Activated CD4-positive, alpha-beta T cell treated with anti-CD3 and anti-CD28 coated beads, Interleukin-2, amount 50 U/mL, for 1 hour (primary cell): ENCODE measurements at places on chromosomes 6 and 20.

DNA sequence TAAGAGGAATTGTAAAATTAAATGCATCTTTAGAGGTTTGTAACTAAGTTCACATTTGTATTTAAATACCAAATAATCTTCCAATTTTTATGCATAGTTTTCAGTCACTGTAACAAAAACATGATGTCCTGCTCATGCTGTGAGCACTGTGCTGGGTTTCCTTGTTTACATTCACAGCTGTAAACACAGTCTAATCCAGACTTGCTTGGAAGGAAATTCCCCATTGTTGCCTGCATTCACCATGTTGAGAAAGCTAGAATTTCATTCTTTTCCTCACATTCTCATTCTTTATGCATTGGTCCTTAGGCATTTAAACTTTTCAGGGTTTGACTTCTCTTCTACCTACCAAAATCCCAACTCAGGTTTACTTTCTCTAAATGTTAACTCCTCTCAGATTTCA lies 242.0 kb upstream of the TBX18 start:
- no peak for DNase-seq

DNA sequence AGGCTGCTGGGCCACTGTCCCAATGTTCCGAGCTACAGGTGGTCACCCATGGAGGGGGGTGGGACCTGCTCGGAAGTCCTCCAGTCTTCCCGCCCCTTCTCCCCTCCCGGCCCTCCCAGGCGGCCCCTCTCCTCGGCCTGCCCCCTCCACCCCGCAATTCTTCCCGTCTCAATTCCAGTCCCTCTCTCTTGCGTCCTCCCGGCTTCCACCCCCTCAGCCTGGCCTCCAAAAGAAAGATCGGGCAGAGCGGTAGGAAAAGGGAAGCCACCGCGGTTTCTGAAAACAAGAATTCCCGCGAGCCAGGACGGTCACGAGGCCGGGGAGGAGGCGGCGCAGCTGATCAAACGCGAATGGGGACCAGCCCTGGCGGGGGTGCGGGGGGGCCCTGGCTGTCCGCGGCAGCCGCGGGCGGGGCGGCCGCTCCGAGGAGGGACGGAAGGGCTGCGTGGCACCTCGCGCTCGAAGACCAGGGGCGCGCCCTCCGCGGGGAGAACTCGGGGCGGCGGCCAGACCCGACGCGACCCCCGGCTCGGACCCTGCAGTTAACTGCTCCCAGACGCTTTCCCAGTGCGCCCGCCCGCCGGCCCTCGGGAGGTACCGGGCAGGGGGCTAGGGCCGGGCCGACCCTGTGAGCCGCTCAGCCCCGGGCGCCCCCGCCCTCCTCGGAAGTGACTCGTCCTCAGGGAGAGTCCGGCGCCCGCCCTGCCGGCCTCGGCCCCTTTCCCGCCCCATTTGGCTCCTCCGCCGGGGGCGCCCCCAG lies 1.0 kb downstream of the PXDC1 start:
- DNase-seq: peak; percentile 5

DNA sequence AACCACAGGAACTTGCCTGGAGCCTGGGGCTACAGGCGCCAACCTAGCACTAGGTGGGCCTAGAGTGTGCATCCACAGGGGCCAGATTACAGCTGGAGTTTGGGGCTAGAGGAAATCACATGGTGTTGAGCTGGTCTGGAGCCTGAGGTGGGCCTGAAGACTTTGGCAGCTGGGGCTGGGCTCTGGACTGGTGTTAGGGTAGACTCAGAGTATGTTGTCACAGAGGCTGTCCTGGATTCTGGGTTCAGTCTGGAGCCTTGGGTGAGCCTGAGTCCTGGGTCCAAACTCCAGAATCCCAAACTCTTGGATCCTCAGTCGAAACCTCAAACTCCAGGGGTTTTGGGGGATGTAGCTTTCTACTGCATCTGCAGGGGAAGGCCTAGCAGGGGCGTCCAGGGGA lies 356.7 kb downstream of the FRK start:
- DNase-seq: no peak

DNA sequence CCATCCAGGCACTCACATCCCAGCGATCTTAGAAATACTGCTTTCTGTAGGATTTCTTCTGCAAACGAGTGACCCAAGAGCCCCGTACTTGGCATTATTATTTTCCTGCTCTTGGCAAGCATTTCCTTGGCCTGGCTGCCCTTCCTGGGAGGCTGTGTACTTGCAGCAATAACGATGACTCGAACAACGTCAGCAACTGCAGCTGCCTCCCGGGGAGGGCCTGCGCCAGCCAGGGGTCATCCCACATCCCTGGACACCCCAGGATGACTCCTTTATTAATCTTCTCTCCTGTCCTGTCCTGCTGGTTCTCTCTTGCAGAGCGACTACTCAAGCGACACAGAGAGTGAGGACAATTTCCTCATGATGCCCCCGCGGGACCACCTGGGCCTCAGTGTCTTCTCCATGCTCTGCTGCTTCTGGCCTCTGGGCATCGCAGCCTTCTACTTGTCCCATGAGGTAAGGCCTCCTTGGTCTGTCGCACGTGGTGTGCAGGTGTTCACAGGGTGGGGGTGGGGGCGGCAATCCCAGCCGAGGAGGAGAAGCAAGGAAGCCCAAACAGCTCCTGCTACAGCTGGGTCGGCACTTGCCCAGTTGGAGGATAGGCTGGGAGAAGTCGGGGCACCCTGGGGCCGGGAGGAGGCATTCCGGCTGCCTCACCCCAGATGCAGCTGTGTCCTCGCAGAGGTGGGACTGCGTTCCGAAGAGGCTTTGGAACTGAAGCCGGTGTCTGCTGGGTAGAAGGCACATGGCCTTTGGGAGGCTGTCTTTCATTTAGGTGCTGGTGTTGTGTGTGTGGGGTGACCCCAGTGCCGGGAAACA lies 115.3 kb downstream of the SYNDIG1 start:
- no peak for DNase-seq

GRCh38 chr20:25205277-25206062 lies 10.0 kb downstream of the ENTPD6 start:
- DNase-seq: no peak

GRCh38 chr6:87393026-87393622 lies 14.6 kb upstream of the CFAP206 start:
- DNase-seq: peak; percentile 8

GRCh38 chr6:38077488-38078030 lies 258.0 kb downstream of the ZFAND3 start:
- no peak for DNase-seq

- no peak for DNase-seq
Measured at GRCh38 chr6:45927421-45928320, 88.0 kb downstream of the CLIC5 start.

GRCh38 chr6:69622230-69622629 lies 174.6 kb downstream of the LMBRD1 start:
- no peak for DNase-seq

DNA sequence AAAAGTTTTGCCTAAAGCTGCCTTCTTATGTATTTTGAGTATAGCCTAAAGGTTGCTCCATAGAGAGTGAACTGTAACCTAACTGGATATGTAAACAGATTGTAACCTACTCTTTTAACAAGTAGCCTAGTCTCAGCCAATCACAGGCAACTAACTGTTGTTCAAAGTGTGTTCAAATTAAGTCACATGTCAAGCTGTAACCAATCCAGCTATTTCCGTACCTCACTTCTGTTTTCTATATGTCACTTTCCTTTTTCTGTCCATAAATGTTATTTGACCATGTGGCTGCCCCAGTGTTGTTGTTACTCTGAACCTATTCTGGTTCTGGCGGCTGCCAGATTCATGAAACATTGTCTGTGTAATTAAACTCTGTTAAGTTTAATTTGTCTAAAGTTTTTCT lies 47.4 kb upstream of the RNGTT start:
- DNase-seq: no peak

GRCh38 chr6:71589254-71589653 lies 297.1 kb upstream of the RIMS1 start:
- no peak for DNase-seq

- DNase-seq: no peak
Measured at GRCh38 chr6:126614642-126615504, 275.0 kb downstream of the CENPW start.

GRCh38 chr6:27755768-27756167 lies 156.4 kb downstream of the OR2B2 start:
- no peak for DNase-seq

GRCh38 chr20:17611290-17611539 lies 41.3 kb downstream of the DSTN start:
- DNase-seq: no peak

DNA sequence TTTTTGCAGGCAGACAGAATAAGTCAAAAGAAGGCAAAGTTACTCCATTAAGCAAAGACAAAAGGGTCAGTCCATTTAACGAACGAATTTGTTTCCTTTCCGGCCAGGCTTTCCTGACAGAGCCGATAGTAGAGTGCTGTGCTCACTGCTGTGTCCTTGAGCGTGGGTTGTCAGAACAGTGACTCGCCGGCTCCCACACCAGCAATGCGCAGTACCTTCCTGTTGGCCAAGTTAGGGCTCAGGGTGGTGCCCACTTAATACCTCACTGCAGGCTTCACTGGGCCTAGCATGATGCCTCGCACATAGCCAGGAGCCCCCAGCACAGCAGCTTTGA lies 294.7 kb downstream of the FOXC1 start:
- no peak for DNase-seq

DNA sequence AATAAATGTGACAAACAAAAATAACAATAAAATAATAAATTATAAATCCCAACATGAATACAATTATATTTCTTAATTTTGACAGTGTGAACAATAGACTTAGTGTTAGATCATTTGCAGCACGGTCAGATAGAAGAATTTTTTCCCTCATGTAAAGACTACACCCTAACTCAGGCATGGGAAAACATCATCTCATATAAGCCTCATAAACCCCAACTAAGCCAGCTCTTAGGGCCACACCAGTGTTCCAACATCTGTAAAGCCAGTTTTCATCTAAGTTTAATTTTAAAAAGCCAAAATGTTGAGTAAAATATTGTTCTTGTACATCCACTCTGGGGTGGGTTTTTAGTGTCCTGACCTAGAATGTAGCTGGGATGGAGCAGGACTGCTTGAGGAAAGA lies 167.4 kb downstream of the QRSL1 start:
- no peak for DNase-seq

- no peak for DNase-seq
Measured at GRCh38 chr6:163687075-163687474, 272.6 kb downstream of the QKI start.

DNA sequence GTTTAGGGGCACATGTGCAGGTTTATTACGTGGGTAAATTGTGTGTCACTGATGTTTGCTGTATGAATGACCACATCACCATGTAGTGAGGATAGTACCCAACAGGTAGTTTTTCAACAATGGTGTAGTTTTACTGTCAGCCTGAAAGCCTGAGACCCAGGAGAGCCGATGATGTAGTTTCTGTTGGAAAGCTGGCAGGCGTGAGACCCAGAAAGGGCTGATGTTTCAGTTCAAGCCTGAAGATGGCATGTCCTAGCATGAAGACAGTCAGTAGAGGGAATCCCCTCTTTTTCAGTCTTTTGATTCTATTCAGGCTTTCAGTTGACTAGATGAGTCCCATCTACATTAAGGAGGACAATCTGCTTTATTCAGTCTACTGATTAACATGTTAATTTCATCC lies 96.7 kb downstream of the KLHL32 start:
- no peak for DNase-seq

- DNase-seq: no peak
Measured at GRCh38 chr6:152295346-152295745, 341.8 kb downstream of the SYNE1 start.

DNA sequence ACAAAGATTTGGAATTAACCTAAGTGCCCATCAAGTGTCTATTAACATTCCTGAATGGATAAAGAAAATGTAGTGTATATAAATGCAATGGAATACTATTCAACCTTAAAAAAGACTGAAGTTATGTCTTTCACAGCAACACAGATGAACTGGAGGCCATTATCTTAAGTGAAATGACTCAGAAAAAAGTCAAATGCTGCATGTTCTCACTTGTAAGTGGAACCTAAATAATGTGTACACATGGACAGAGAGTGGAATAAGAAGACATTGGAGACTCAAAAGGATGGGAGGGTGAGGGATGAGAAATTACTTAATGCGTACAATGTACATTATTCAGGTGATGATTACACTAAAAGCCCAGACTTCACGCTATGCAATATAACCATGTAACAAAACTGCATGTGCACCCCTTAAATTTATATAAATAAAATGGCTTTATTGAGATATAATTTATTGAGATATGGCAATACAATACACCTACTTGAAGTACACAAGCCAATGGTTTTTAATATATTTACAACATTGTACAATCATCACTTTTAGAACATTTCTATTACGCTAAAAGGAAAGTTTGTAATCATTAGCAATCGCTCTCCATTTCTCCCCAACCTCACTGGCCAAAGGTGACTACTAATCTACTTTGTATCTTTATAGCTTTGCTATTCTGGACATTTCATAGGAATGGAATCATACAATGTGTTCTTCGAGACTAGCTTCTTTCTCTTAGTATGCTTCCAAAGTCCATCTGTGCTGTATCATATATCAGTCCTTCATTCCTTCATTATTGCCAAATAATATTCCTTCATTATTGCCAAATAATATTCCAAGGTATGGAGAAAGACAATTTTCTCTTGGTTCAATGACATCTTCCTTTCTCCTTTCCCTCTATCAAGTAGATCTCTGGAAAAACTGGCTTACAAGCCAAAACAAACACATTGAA lies 5.8 kb downstream of the STX7 start:
- DNase-seq: no peak

- DNase-seq: no peak
Measured at GRCh38 chr20:41938353-41938752, 320.2 kb upstream of the CHD6 start.

DNA sequence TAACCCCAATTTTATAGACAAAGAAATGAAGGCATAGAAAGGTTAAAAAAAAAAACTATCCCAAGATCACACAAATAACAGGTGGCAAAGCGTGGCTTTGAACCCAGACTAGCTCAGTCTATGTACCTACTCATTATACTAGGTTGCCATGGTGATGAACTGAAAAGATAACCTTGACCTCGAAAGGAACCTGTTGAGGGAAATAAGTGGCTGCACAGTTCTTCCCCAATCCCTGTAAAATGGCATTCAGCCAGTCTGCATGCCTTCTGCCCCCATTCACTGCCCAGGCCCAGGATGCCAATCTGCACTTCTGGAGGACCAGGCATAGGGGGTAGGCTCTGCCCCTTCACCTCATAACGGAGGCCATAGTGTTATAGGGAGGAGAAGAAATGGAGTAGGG lies 295.2 kb downstream of the PTPRT start:
- no peak for DNase-seq

GRCh38 chr6:65117817-65118409 lies 589.1 kb downstream of the EYS start:
- DNase-seq: no peak

GRCh38 chr6:32397252-32397920 lies 9.6 kb downstream of the BTNL2 start:
- no peak for DNase-seq

DNA sequence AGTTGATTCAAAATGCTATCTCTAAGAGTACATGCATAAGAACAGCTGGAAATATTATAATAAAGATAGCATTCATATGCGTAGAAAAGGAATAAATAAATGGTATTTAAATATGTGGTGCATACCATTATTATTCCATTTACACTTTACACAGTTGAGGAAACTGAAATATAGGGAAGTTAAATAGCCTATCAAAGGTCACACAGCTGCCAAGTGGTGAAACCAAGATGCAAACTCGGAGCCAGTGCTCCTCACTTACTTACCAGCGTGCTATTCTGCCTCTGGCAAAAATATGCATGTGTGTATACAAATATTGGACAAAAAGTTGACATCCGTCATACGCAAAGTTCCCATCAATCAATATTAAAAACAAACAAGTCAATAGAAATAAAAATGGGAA lies 22.3 kb upstream of the ANKEF1 start:
- no peak for DNase-seq

- DNase-seq: no peak
Measured at GRCh38 chr6:163094881-163095280, 319.6 kb upstream of the QKI start.
